ENCODE measurements at places on chromosomes 5 and 9.

- no peak for DNase-seq
These were observed 485.3 kb upstream of the DMAC1 start for GRCh38 chr9:8284884-8285283.

- DNase-seq: no peak
These were observed 341.8 kb upstream of the KIF2A start for GRCh38 chr5:61964201-61964600.

DNA sequence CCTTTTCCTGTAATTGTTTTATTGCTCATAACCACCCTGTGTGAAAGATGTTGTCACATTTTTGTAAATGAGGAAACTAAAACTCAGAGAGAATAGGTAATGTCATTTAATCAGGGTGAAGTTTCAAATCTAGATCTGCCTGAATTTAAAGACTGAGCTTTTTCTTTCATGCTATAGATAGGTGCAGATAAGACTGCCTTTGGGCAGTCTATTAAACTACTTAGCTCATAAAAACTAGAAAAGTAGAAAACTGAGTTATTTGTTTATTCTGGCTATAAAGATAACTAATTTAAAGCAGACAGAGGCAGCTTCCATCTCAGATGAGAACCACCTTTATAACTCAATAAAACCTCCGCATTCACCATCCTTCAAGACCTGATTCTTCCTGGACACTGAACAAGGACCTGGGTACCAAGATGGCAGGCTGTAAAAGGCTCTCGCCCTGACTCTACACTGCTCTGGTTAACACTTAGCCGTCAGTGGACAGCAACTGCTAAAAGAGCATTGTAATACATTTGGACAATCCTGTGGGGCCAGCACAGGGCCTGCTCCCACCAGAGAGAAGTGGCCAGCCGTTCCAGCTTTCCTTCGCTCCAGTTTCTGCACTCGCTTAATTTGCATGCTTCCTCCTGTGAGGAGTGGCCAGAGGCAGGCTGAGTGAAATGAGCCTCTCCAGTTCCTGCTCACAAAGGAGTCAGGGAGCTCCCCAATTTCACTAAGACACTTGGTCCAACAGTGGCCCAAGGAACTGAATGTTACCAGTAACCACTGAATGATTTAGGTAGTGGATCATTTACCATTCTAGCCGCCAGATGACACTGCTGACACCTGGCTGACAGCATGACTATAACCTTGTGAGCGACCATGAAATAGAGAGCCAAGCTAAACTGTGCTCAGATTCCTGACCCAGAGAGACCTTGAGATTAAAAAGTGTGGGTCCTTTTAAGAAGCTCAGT, 566.4 kb downstream of the EFNA5 start:
- DNase-seq: no peak

DNA sequence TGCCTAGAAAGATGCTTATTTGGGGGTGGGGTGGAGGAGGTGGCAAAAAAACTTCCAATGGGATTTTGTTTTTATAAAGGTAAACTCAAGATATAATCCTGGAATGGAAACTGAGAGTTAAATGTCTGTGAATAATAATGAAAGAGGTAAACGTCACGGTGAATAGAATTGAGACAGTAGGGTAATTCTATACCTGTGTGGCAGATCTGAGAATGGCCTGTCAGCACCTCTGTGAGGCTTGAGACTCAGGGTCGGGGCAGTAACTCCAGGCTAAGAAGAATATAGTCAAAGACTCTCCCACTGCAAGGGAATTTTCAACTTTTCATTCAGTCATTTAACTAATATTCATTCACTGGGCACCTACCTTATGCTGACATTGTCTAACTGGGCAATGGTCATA, 581.2 kb upstream of the ZNF608 start:
- DNase-seq: no peak

DNA sequence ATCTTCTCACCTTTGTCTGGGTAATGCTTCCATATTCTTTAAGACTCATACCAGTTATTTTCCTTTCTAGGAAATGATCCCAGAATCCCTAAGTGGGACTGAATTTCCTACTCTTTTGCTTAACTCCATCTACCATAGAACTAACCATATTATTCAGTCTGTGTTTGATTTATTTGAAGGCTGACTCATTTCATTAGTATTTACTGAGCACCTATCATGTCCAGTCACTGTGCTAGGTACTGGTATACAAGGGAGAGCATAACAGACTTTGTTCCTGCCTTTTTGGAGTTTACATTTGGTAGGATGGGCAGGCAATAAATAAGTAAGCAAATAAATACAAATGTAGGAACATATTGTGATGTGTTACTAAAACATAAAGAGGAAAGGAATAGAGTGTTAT, 4.3 kb downstream of the NPR2 start:
- DNase-seq: no peak

All from stimulated activated CD4-positive, alpha-beta T cell treated with anti-CD3 and anti-CD28 coated beads, TNF-alpha, amount 100 ng/mL, for 1 hour (primary cell).